ENCODE measurements at places on chromosomes 5 and 9.

DNA sequence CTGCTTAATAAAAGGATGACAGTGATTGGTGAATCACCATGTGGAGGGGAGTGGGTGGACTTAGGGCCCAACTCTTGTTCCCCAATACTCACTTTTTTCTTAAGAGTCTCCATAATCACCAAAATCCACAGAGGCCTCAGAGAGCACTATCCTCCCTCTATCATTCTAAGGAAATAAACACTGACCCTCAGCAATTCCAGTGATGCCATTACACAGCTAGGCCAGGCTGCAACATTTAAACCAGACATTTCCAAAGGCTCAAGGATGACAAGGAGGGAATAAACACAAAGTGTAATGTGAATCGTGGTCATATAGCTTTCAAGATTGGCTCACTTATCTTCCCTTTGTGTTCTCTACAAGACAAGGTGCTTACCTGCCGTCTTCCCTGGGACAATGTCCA lies 2.4 kb upstream of the ARSI start:
- no peak for DNase-seq

- no peak for DNase-seq
Measured at GRCh38 chr9:109972026-109972882, 192.3 kb downstream of the PALM2AKAP2 start.

DNA sequence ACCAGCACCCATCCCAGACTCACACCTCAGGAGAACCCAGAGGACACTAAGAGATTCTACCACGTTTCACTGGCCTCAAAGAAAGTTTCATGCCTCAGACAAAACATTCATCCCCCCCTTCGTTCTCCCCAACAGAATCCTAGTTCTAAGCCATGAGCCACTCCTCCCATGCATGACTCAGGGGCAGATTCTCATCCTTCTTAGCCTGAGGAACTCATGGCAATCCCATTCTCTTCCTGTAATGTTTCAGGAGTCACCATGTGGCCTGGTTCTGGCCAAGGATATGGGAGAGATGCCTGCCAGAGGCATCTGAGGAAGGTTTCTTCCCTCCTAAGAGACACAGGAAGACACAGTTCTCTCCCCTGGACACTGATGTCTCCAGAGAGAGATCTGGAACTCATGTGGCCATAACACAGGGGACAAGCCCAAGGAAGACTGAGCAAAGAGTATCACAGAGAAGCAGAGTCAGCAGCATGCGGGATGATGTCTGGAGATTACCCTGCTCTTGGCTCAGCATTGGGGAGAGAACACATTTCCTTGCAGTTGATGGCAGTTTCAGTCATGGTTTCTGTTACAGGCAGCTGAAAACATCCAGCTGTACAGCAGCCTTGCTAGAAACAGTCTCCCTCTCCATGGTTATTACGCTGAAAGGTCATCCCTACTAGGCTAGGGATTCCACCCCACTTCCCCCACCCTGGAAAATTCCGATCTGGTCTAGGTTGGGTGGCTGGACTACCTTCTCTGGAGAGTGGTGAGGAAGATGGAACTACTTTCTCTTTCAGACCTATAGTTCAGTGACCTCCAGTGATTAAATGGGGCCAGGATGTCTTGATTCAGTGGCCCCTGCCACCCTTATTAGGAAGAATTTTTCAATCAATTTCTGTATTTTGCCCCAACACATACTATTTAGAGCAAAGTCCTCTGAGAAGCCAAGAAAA lies 115.4 kb downstream of the ZNF608 start:
- no peak for DNase-seq

DNA sequence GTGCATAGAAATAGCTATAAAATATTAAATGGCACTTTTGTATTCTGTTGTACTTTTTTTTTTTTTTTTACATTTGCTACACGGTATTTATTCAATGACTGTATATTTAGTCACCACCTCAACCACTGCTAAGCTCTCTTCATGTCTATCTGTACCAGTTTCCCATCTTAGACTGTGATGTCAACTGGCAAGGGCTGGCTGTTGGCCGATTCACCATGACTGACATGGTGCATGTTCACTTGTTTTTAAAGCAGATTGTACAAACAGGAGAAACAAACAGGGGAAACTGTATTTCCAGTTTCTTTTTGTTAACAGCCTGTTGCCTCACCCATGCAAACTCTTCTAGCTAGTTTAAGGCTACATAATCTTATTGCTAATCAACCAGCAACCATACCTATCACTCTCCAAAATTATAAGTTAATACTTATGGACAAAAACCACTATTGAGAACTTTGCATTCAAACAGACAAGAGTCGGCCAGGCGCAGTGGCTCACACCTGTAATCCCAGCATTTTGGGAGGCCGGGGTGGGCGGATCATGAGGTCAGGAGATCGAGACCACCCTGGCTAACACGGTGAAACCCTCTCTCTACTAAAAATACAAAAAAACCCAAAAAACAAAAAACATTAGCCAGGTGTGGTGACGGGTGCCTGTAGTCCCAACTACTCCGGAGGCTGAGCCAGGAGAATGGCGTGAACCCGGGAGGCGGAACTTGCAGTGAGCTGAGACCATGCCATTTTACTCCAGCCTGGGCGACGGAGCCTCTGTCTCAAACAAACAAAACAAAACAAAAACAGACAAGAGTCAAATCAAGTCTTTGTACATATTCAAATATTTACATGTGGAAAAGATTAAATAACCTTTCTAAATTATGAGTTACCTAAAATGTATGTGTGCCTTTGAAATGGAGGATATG lies 13.2 kb downstream of the ZFAND5 start:
- no peak for DNase-seq

DNA sequence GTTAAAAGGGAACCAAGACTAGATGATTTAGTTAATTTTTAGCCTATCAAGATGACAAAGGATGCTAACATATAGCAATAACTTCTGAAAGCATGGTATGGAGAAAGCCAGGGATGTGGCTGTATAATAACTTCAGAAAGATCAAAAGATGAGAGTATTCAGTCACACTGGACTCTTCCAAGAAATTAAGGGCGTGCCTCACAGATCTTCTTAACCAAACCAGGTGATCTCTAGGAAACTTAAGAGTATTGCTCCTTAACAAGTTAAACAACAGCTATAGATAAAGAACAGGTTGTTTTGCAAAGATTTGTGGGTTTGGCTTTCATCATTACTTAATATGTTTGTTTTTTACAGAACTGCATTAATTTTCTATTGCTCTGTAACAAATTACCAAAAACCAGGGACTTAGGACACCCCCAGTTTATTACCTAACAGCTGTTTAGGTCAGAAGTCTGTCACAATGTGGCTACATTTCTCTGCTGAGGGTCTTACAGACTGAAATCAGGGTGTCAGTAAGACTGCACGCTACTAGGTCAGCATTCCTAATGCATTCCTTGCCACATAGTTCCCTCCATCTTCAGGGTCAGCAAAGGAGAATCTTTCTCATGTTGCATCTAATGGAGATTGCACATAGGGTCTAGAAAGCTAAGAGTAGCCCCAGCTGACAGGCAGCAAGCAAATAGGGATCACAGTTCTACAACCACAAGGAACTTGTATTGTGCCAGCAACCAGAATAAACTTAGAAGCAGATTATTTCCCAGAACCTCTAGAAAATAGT lies 113.8 kb downstream of the WDR70 start:
- DNase-seq, result no peak

GRCh38 chr9:23229890-23230317 lies 596.1 kb downstream of the ELAVL2 start:
- DNase-seq, result no peak

GRCh38 chr9:5786370-5787127 lies 46.4 kb downstream of the ERMP1 start:
- no peak for DNase-seq

GRCh38 chr5:42799241-42799608 lies 12.5 kb downstream of the SELENOP start:
- DNase-seq, result no peak

DNA sequence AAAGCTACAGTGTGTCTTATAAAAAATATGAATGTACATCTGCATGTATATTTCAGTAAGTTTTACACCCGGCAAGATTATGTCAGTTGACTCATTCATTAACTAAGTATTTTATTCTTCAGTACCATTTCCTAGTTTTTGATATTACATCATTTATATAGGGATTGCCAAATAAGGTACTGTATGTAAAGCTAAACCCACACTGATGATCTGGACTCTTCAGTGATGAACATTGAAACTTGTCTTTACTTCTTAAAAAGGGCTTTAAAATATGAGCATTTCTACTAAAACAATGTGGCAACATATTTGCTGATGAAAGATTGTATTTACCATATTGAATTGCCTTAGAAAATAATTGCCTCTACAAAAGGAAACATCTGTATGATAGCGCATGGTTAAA lies 151.8 kb upstream of the TLX3 start:
- DNase-seq, result no peak

DNA sequence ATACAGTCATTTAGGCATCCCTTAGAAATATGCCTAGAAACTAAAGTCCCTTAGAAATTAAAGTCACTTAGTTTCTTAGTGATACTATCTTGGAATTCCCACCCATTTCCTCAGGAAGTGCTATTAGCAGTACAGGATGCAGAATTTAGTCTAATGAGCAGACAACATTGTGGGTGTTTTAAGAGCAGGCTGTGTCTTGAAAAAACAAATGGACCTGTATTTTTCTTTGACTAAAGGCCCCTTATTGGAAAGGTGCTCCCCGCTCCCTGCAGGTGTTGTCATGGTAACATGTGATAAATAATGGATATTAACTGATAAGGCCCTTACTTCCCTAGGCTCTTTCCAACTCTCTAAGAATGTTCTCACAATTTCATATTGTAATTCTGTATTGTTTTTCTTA lies 38.8 kb upstream of the STARD4 start:
- no peak for DNase-seq

- DNase-seq, result no peak
Measured at GRCh38 chr9:27125030-27125429, 16.0 kb downstream of the TEK start.

- DNase-seq, result no peak
Measured at GRCh38 chr9:121699571-121700164, 48.2 kb downstream of the DAB2IP start.

- no peak for DNase-seq
Measured at GRCh38 chr9:29211003-29211579, 1637.8 kb upstream of the C9orf72 start.

DNA sequence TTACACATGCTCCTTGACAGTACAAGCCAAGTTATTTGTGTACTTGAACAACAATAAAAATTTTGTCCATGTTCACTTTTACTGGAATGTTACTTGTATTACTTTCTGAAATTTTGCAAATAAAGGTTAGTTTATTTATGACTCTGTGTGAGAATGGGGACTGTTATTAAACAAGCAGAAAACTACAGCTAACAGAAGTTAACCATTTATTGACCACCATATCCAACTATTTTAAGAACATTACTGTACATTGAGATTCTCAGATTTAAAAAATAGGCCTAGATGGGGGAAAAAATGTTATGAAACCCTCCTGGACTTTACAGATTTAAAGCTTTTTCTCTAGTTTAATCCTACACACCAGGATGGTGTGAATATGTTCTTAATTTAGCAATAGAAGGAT lies 1.8 kb downstream of the SLC25A51 start:
- DNase-seq, result no peak

DNA sequence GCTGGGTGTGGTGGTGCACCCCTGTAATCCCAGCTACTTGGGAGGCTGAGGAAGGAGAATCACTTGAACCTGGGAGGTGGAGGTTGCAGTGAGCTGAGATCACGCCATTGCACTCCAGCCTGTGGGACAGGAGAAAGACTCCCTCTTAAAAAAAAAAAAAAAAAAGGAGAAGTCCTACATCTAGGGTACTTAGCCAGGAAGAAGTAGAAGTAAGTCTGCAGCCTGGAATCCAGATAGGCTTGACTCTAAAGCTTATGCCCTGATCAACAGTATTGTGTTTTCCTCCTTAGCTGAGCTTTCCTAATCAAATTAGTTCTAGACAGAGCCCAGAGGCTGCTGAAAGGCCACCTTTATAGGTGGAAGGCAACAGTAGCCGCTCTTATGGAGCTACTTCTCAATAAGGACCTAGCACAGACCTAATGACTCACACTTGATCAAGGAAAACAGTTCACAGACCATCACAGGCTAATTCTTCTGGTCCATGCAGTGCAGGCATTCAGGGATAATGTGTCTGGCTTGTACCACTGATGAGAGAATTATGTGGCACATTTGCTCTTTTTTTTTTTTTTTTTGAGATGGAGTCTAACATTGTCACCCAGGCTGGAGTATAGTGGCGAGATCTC lies 105.5 kb upstream of the KLF4 start:
- DNase-seq, result no peak

Measured in NCI-H1105 (cell line).